ENCODE measurements at places on chromosomes 2 and 18.

GRCh38 chr2:36464006-36464721 lies 108.6 kb downstream of the CRIM1 start:
- DNase-seq, result no peak

DNA sequence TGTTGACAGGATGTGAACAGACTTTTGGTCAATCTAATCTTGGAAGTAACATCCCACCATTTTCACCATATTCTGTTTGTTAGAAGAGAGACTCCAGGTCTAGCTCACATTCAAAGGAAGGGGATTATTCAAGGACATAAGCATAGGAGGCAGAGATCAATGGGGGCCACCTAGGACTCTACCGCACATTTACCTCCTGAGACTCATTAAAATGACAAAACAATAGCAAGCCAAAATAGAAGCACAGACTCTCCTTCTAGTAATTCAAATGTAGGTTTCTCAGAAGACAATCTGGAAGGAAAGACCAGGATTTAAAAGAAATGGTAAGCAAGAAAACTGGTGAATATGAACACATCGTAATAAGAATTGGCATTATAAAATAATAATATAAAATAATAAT lies 156.4 kb upstream of the KYNU start:
- DNase-seq, result no peak

GRCh38 chr2:206160125-206160806 lies 571 bp downstream of the EEF1B2 start:
- no peak for DNase-seq

- no peak for DNase-seq
Observed at GRCh38 chr18:74803769-74804168, 206.1 kb downstream of the ZNF407 start.

- no peak for DNase-seq
Observed at GRCh38 chr2:216866515-216867095, 6.7 kb upstream of the TNP1 start.

DNA sequence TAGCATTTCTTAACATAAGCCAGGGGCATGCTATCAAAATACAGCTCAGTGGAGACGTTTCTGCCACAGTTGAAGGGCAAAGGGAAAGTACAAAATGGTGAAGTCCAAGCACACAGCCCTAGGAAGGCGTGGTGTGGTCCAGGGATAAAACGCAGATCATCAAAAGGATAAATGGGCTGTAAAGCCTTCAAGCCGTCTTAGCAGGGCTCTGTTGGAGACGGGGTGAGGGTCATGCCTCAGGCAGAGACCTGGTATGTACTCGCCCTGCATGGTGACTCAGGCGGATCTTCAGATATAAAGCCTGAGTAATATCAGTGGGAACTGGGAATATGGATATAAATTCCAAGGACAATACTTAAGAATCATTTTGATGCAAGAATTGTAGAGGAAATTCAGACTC lies 61.2 kb downstream of the NGEF start:
- peak; percentile 28 for DNase-seq

GRCh38 chr2:230505162-230505561 lies 89.2 kb downstream of the SP100 start:
- DNase-seq, result no peak

GRCh38 chr2:206471524-206472062 lies 28.3 kb downstream of the ADAM23 start:
- no peak for DNase-seq

GRCh38 chr2:233728723-233729301 lies at the start of gene UGT1A3:
Gene UGT1A3, plus strand, starts transcription at chr2:233729042. Its CDS starts 85 bp downstream, at chr2:233729127.
- no peak for DNase-seq

- DNase-seq, result no peak
Observed at GRCh38 chr2:19000776-19001175, 357.6 kb downstream of the OSR1 start.

DNA sequence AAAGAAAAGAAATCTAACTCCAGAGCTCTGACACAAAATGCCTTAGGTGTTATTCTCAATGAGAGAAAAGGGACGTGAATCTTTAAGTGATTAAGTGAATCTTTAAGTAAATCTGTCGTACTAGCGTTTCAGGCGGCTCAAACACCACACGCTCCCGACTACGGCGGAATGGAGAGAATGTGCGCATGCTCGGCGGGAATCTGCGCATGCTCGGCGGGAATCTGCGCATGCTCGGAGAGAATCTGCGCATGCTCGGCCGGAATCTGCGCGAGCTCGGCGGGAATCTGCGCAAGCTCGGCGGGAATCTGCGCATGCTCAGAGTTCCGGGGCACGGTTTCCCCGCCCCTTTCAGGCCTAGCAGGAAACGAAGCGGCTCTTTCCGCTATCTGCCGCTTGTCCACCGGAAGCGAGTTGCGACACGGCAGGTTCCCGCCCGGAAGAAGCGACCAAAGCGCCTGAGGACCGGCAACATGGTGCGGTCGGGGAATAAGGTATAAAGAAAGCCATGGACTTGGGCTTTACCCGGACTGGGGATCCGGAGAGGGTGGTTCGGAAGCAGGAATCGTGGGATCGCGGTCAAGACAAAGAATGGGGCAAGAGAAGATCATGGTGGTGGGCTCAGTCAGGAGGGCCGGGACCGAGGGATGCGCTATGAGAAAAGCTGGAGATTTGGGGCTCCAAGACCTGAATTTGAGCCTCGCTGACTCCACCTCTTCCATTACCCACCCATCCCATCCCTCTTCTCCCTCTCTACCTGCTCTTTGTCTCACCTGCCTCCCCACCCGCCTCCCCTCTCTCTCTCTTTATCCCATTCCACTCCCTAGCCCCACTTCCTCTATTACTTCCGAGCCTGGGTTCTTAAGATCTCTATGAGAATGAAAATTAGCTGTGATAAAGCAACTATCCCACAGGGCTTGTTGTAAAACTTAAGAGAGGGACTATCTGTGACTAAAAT lies at the start of gene XRCC5:
TSS of gene XRCC5 (plus strand) at position 382 of the 955 bp plus-strand sequence. CDS start at position 471, 89 bp downstream.
- DNase-seq, result peak; percentile 98

DNA sequence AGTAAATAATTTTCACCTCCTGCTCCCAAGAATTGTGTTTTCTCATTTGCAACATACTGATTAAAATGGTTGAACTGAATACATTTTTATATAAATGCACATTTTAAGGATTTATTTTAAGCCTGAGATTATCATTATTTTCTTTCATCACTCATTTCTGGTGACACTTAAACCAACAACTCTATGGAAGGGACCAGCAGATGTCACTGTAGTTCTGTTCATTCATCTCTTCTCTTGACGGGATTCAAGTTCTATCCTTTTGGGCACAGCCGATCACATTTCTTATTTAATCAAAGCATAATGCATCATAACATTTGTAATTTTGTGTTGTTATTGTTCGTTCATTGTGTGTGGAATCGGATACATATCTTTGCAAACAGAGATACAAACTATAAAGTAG lies 417.9 kb downstream of the HRH4 start:
- peak; percentile 49 for DNase-seq

- no peak for DNase-seq
Observed at GRCh38 chr2:195450552-195451113, 206.4 kb upstream of the SLC39A10 start.

GRCh38 chr2:225494100-225494459 lies 94.6 kb downstream of the NYAP2 start:
- DNase-seq, result no peak

- no peak for DNase-seq
Observed at GRCh38 chr2:129727286-129727685, 252.2 kb upstream of the RAB6C start.

GRCh38 chr2:61636686-61637085 lies 98.5 kb upstream of the XPO1 start:
- no peak for DNase-seq

DNA sequence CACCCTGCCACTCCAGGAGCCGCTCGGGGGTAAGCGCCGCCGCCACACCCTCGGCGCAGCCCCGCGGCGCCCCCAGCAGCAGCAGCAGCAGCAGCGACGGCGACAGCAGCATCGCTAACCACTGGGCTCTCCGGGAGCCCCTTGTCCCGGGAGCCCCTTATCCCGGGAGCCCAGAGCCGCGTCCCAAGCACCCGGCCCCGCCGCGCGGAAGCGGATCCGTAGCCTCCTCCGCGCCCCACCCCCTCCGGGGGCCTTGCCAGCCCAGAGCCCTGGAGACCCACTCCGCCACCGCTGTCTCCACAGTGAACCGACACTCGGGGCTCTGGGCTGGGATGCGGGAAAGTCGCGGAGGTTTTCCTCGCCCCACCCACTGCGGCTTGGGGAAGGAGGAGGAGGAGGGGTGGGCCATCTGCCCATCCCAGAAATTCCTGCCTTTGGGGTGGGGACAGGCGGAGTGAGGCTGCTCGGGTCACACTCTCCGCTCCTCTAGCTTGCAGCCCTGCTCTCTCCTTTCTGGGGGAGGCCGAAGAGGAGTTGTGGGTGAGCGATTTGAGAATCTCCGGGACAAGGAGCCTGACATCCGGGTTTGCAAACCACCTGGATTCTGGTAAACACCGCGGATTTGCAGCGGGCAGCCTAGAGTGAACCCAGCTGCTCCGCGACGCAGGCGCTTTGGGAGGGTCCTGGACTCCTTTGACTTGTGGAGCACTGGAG lies at the start of gene PLA2R1:
TSS of gene PLA2R1 (minus strand) at position 324 of the 714 bp plus-strand sequence. CDS start at position 112, 212 bp downstream.
- peak; percentile 82 for DNase-seq

DNA sequence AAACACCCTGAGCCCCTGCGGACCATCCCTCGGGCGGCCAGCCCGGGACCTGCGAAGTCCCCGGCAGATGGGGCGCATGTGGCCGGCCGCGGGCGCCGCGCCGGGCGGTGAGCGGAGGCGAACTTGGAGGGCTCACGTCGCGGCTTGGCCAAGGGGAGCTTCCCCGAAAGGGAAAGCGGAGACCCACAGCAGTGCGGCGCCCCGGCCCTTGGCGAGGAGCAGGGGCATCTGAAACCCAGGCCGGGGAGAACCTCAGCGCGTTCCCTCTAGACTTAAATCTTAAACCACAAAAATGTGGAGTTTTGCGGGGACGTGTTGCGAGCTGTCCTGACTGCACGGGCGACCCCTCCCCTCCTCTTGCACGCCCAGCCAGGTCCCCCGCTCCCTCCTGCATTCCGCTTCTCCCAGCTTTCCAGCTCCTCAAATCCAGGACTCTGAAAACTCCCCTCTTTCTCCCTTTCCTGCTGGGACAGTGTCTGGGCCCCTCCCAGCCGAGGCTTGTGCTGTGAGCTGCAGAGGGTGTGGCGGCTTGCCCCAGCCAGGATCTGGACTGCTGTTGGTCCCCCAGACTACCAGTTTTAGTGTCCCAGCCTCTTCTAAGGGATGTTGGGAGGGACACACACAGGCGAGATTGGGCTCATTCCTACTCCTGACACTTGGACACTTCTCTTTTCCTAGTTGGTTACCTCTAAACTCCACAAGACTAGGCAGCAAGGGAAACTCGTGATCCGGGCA lies 1.3 kb downstream of the FMNL2 start:
- DNase-seq, result peak; percentile 87

- no peak for DNase-seq
Observed at GRCh38 chr2:230661072-230661957, 51.3 kb upstream of the CAB39 start.

- DNase-seq, result no peak
Observed at GRCh38 chr18:34938090-34938489, 103.1 kb upstream of the MAPRE2 start.

DNA sequence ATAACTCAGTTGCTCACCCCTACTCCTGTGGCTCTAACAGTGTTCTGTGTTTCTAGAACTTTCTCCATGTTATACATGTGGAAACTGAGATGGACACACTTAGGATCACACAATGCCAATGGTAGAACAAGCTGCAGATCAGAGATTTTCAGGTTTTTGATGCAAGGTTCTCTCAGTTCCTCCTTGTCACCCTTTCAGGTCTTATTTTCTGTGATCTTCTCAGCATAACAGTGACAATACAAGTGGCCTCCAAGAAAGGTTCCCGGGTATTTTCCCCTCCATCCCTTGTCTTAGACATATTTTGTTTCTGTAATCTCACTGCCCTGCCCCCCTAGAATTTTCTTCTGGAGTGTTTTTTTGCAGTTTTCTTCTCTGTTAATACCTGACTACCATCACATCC lies 6.2 kb upstream of the MGAT5 start:
- DNase-seq, result no peak

- no peak for DNase-seq
Observed at GRCh38 chr2:63862806-63863205, 21.1 kb downstream of the UGP2 start.

- no peak for DNase-seq
Observed at GRCh38 chr2:141041281-141041680, 1089.5 kb downstream of the LRP1B start.

DNA sequence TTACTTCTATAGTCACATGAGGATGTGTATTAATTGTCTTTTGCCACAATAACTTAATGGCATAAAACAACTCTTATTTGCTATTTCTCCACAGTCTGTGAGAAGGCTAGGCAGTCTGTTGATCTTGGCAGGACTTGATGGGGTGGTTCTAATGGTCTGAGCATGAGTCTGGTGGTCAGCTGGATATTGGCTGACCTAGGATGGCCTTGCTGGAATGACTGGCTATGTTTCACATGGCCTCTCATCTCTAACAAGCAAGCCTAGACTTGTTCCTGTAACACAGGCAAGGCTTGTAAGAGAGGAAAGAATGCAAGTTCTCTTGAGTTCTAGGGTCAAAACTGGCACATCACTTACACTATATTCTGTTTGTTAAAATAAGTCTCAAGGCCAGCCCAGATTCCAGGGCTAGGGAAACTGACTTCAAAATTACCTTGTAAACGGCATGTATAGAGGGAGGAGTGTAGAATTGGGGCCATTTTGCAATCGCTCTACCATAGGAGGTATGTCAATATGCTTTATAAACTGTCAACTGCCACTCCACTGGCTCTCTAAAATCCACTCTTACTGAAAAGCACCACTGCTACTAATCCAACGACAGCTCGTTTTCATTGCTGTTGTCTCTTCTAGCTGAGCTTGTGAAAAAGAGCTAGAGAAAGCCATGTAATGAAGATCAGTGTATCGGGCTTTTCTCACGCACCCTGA lies 325.0 kb upstream of the PKDCC start:
- no peak for DNase-seq

DNA sequence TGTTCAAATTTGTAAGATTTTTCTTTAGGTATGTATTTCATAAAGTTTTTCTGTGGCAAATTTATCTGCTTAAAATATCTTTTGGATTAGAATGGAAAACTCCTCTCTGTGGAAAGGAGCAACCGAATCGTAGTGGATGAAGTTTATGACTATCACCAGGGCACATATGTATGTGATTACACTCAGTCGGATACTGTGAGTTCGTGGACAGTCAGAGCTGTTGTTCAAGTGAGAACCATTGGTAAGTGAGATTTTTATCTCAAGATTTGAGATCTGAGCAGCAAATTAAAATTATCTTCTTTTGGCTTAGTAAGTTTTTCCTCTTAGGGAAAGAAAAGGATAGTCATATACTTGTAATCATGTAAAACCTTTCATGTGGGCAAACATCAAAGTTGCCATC lies 14.2 kb downstream of the IL18RAP start:
- DNase-seq, result no peak

GRCh38 chr2:185644828-185645227 lies 93.8 kb upstream of the FSIP2 start:
- DNase-seq, result no peak

- no peak for DNase-seq
Observed at GRCh38 chr2:133360882-133361281, 207.4 kb downstream of the NCKAP5 start.

GRCh38 chr2:12183032-12183645 lies 436.7 kb downstream of the LPIN1 start:
- DNase-seq, result no peak

Measured in retina (tissue), 1 donor.